Fibroblast of the aortic adventitia (primary cell): ENCODE measurements at places on chromosomes 13 and 19. TPM values are rescaled to one million over a fixed set of nuclear protein-coding genes. Genes with fewer than 3 reads are reported as not detected.

DNA sequence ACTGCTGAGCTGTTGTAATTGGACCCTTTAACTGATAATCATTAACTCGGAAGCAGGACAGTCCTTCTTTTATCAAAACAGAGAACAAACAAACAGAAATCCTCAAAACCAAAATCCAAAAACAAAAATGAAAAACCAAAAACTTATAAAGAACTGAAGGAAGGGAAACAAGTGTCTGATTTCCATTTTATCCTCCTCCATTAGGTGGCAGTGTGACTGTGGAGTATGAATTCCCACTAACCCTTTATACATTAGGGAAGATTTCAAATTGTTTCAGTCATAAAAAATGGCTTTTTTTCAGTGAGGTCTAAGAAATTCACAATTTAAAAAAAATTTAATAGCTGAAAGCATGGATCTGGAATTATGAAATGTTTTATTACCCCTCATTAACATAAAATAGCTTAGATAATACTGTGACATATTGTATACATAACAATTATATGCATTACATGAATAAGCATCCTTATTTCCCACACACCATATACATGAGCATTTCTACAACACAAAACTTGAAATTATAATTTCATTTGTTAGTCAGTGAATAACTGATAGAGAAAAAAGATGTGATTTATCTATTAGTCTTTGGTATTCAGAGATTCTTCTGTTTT lies 1074.3 kb upstream of the PCDH9 start:
- DNase-seq, result no peak

DNA sequence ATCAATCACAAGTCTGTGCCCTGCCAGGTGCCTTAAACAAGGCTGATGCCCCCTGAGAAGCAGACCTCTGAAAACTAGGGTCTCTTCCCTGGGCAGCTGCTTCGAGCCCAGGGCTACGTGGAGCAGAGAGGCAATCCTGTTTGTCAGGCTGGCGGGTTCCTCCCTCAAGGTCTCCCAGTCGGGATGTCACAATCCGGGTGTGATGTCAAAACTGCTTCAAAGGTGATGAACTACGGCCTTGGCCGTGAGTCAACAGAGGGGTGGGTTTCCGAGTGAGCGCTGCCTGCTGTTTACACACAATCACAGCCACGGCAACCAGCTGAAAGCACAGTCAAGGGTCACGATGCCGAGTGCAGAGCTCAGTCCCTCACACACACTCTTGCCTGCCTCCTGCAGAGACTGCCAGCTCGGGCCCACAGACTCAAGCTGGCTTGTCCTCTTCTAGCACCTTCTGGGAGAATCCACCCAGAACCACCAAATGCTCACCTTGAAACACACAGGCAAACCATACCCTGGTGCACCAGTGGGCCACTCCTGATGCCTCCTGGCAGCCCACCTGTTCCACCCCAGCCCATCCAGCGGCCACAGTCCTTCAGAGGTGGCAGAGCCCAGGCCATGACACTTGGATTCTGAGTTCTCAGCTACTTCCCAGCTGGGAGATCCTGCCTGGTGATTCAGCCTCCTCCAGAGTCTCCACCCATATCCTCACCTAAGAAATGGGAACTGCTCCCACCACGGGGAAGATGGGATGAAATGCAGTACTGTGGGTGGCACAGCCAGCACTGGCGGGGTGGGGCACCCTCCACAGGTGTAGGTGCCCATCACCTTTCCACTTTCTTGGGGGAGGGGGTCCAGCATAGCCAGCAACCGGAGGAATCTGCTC lies 6.8 kb downstream of the ELL start:
- DNase-seq, result no peak

DNA sequence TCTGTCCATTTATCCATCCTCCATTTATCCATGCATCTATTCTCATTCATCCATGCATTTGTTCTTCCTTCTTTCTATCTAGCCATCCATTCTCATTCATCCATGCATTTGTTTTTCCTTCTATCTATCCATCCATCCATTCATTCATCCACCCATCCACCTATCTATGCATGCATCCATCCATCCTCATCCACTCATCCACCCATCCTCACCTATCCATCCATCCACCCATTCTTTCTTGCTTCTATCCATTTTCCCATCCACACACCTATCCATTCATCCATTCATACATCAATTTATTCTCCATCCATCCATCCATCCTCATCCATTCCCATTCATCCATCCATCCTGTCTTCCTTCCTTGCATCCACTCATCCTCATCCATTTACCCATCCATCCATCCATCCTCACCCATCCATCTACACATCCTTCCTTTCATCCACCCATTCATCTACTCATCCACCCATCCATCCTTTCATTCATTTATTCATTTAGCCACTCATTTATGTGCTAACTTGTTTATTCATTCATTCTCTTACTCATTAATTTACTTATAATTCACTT lies 20.3 kb downstream of the ACTL9 start:
- DNase-seq, result no peak

ZNF850 gene
- 3.0 and 5.4 TPM in 2 replicates for total RNA-seq

- DNase-seq, result no peak
These were observed 842.7 kb upstream of the SLC10A2 start for GRCh38 chr13:103908911-103909310.

AMER2 gene
- total RNA-seq, result not detected in 2 replicates

- DNase-seq, result peak; percentile 49
These were observed 8.0 kb downstream of the PDS5B start for GRCh38 chr13:32594157-32594738.

DNA sequence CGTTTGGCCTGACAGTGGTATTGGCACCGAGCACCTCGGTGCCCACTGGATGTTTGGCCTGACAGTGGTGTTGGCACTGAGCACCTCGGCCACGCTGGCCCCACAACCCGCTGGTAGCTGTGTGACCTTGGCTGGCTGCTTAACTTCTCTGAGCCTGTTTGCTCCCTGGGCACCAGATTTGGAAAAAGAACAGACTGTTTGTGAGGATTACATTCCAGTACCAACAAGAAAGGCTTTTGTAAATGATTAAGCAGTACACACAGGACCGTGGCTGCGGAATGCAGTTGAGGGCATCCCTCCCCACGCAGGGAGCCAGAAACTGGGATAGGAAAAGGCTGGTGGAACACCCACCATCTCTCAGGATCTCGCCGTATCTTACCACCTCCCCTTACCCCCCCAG lies 31.9 kb downstream of the SLC25A42 start:
- no peak for DNase-seq

FFAR1 gene
- not detected in 2 replicates for total RNA-seq

GRCh38 chr19:5214371-5214770 lies 126.2 kb downstream of the PTPRS start:
- DNase-seq, result no peak

DNA sequence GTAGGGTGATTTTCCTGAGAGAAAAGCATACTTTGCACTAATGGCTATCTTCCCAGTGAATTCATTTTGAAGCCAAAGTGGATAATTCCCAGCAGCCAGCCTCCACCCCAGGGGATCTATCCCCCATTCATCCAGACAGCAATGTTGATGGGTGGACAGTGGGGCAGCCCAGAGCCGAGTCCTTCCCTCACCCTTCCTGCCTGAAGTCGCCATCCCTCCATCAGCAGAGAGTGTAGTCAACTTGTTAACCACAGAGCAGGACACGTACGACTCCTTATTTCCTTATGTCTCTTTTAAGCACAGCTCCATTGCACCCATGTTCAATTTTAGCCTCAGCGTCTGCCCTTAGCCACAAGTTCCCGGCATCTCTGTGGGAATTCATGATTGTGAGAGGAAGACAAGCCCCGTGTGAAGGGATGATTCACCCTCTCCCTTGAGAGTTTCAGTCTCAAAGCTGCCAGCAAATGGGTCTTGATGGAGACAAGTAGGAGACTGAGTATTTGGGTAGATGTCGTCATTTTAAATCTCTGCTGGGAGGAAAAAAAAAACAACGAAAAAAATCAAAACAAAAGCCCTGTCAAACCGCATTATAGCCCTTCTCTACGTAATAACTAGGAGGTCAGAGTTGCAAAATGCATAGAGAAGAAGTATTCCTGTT lies 58.3 kb upstream of the MEDAG start:
- peak; percentile 100 for DNase-seq

TEX26 gene
- total RNA-seq, result not detected in 2 replicates
